Retina (tissue), 1 donor: ENCODE measurements at places on chromosomes 5 and 9.

- no peak for DNase-seq
These were observed 3.9 kb downstream of the SLC9A3 start for GRCh38 chr5:520196-520849.

GRCh38 chr5:39437467-39437866 lies 12.7 kb upstream of the DAB2 start:
- no peak for DNase-seq

- no peak for DNase-seq
These were observed 1.5 kb upstream of the PBX3 start for GRCh38 chr9:125745682-125746016.

- no peak for DNase-seq
These were observed 914.2 kb upstream of the CDH6 start for GRCh38 chr5:30279237-30279636.

DNA sequence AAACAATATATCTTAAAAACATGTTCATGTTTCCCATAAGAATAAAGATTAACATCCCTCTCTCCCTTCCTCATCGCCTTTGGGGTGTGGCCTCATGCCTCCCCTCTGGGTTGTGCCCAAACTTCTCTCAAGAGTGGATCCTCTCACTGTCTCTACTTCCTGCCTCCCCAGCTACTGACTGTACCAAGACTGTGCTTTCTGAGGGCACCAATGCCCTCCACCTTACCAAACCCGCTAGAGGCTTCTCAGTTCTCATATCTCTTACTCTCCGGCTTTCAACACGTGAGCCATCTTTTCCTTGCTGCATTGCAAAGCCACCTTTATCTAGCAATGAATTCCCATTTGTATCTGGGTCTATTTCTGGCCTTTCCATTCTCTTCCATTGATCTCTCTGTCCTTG lies 34.4 kb upstream of the KCNIP1 start:
- DNase-seq, result no peak

DNA sequence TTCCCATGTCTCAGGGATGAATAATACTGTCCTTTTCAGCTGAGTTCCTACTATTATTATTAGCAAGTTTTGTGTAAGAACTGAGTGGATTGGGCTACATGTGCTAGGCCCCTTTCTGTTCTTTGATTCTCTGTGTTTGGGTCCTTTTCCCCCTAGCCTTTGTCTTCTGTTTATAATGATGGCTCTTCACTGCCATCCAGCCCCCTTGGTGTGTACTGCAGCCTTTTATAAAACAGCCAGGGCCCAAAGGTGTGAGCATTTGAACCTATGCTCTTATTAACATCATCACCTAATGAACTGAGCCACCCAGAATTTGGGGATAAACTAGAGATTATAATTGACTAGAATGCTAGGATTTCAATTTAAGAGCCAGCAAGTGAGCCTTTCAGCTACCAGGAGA lies 52.6 kb downstream of the PLAC8L1 start:
- no peak for DNase-seq

DNA sequence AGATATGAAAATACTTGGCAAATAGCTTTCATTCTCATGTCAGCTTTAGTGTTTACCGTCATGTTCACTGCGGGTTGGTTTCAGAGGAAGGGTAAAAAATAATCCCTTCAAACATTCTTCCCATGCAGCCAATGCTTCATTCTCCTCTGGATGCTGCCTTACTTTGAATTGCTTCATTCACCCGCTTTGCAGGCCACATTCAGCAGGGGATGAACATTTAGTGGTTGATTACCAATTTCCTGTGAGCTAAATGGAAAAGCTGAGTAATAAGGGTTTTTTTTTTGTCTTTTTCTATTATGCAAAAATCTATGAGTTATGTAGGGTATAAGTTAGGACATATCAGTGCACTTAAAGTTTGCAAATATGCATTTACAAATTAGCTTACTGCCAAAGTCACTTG lies 96.3 kb upstream of the MEF2C start:
- no peak for DNase-seq

DNA sequence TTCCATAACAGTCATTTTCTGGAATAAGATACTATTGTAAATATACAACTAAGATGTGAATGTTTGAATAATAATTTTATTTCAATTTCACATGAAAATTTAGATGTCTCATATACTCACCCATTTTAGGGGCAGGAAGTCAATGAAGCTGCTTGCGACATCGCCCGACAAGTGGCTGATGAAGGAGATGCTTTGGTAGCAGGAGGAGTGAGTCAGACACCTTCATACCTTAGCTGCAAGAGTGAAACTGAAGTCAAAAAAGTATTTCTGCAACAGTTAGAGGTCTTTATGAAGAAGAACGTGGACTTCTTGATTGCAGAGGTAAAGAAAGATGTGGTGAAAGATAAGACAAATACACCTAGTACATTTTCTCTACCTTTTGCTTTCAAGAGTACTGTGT lies 8.6 kb downstream of the BHMT start:
- DNase-seq, result no peak

DNA sequence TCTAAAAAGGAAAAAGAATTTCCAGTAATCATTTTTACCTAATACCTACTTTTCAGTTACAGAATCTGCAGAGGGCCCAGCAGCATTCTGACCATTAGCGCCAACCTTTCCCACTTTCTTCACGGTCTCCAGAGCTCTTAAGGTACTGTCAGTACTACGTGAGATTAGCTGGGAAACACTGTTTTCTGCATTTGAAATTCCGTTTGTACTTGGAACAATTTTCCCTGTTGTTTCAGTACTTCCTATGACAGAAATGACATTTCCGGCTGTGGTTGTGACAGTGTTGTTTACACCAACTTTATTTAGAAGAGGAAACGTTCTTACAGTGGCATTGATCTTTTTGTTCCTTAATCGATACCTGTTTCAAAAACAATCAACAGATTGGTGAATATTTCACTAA lies 36.9 kb upstream of the PDCL start:
- no peak for DNase-seq

- no peak for DNase-seq
These were observed 59.8 kb upstream of the NTRK2 start for GRCh38 chr9:84609779-84610178.

- DNase-seq, result no peak
These were observed 214.6 kb downstream of the CD180 start for GRCh38 chr5:66982056-66982387.

GRCh38 chr5:24226479-24226878 lies 418.3 kb downstream of the CDH10 start:
- no peak for DNase-seq

DNA sequence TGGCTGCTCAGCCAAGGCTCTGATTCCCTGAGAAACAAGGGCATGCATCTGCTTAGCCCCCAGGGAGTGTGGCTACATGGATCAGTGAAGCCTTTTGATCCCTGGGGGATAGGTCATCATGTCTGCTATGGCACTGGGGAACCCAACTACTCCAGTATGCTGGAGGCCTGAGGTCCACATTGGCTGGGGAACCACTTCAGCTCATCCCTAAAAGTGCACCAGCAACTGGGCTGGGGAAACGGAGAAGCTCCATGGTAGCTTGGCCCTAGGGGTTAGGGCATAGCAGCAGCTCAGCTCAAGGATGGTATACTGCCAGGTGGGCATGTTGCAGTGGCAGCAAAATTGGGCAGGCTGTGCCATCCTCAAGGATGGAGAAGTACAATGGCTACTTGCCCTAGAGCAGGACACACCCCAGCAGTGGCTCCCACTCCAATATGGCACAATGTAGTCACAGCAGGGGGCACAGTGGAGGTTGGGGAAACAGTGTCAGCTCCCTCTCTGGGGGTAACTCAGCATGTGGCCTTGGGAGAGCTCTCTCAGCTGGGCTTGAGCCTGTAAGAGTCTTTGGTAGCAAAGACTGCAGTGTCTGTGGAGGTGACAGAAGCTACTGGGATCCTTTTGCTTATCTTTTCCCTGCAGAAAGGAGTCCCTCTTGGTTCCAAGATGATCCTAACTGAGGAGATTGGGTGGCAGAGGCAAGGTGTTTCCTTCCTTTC lies 111.5 kb upstream of the FSTL4 start:
- DNase-seq, result no peak

- no peak for DNase-seq
These were observed 130.9 kb downstream of the HTR1A start for GRCh38 chr5:63831381-63831780.

DNA sequence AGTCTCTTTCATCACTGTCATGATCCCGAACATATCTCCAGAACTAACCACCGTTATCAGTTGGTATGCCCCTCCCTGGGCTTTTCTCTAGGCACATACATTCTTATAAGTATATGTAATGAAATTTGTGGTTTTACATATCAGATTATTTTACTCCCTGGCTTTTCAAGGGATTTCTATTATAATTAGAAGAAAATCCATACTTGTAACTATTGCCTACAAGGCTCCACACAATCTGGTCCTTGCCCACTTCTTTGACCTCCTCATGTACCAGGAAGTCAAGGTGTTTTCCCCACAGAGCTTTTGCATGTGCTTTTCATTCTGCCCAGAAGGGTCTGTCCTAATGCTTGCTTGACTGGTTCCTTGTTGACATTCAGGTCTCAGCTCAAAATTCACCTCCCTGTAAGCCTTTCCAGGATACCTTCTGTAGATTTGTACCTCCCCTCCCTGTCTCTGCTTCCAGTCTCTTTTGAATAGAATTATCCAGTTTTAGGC lies 33.6 kb upstream of the HSD17B4 start:
- no peak for DNase-seq

- no peak for DNase-seq
These were observed 97.4 kb upstream of the MAST4 start for GRCh38 chr5:66498791-66499207.
